ENCODE measurements at places on chromosomes 1 and 21. TPM values are rescaled to one million over a fixed set of nuclear protein-coding genes. Genes with fewer than 3 reads are reported as not detected.

The RBP7 gene
- polyA plus RNA-seq = 5.7 TPM

The ANKRD65 gene
- polyA plus RNA-seq = 24.7 TPM

The COL9A2 gene
- 1.2 TPM for polyA plus RNA-seq

The B3GALT6 gene
- 20.0 TPM for polyA plus RNA-seq

The CCDC185 gene
- polyA plus RNA-seq = not detected

The BRDT gene
- polyA plus RNA-seq = 0.37 TPM

The MUTYH gene
- polyA plus RNA-seq = 16.0 TPM

The DIO1 gene
- not detected for polyA plus RNA-seq

The C1orf141 gene
- not detected for polyA plus RNA-seq

The CELA2A gene
- polyA plus RNA-seq = 0.84 TPM

The CLCA2 gene
- polyA plus RNA-seq = 0.66 TPM

The ADAMTS4 gene
- polyA plus RNA-seq = 11.2 TPM

The RHOU gene
- polyA plus RNA-seq = 21.2 TPM

The CATSPERE gene
- 0.93 TPM for polyA plus RNA-seq

The GPR25 gene
- not detected for polyA plus RNA-seq

The PLEKHA6 gene
- polyA plus RNA-seq = 12.7 TPM

The A3GALT2 gene
- not detected for polyA plus RNA-seq

The CHI3L1 gene
- 1.7 TPM for polyA plus RNA-seq

The VWA5B1 gene
- 0.15 TPM for polyA plus RNA-seq

The FAM78B gene
- 1.9 TPM for polyA plus RNA-seq

The ILDR2 gene
- 3.8 TPM for polyA plus RNA-seq

The KIF17 gene
- 4.2 TPM for polyA plus RNA-seq

The ASCL5 gene
- polyA plus RNA-seq = 0.70 TPM

The ANKRD34A gene
- polyA plus RNA-seq = 1.2 TPM

The SLC35D1 gene
- polyA plus RNA-seq = 7.2 TPM

The C8A gene
- polyA plus RNA-seq = not detected

The CD1E gene
- 0.32 TPM for polyA plus RNA-seq

The DNASE2B gene
- polyA plus RNA-seq = 0.17 TPM

The LRRC47 gene
- polyA plus RNA-seq = 61.1 TPM

The CRP gene
- polyA plus RNA-seq = not detected

The HRNR gene
- polyA plus RNA-seq = 0.09 TPM

The TTC39A gene
- 5.0 TPM for polyA plus RNA-seq

The SAMD11 gene
- 2.7 TPM for polyA plus RNA-seq

The TNFRSF8 gene
- 0.34 TPM for polyA plus RNA-seq

The LCE2C gene
- not detected for polyA plus RNA-seq

The GRHL3 gene
- polyA plus RNA-seq = 0.68 TPM

The SELP gene
- polyA plus RNA-seq = 0.76 TPM

The NMNAT2 gene
- 0.85 TPM for polyA plus RNA-seq

The GNG4 gene
- polyA plus RNA-seq = 0.28 TPM

The OR2T33 gene
- polyA plus RNA-seq = not detected

The KCNJ15 gene
- polyA plus RNA-seq = 0.23 TPM

The CTSK gene
- 44.8 TPM for polyA plus RNA-seq

The MARK1 gene
- polyA plus RNA-seq = 12.0 TPM

The TNFAIP8L2 gene
- 2.5 TPM for polyA plus RNA-seq

The MRTO4 gene
- 29.1 TPM for polyA plus RNA-seq

The THEM5 gene
- 0.37 TPM for polyA plus RNA-seq

The RNF19B gene
- polyA plus RNA-seq = 12.0 TPM

The CFHR4 gene
- polyA plus RNA-seq = not detected

The PLK3 gene
- polyA plus RNA-seq = 12.4 TPM

The S100A8 gene
- 12.5 TPM for polyA plus RNA-seq

The HJV gene
- 243 TPM for polyA plus RNA-seq

The GJB5 gene
- polyA plus RNA-seq = 0.39 TPM

The SLC45A3 gene
- polyA plus RNA-seq = 2.3 TPM

The SPRR3 gene
- not detected for polyA plus RNA-seq

The TMEM82 gene
- polyA plus RNA-seq = not detected
